Pericardium fibroblast (primary cell): ENCODE measurements at places on chromosomes 16 and 17. TPM values are rescaled to one million over a fixed set of nuclear protein-coding genes. Genes with fewer than 3 reads are reported as not detected.

Gene SULT1A3
- total RNA-seq = 2.6 and 7.0 TPM in 2 replicates

Gene KRT14
- total RNA-seq = 0.12 and 0.26 TPM in 2 replicates

Gene RAB26
- total RNA-seq = 1.9 TPM in 1 of 2 replicates, not detected in the other

Gene MYH2
- 3.5 TPM in 1 of 2 replicates, not detected in the other for total RNA-seq

Gene SLC16A11
- 0.60 TPM in 1 of 2 replicates, not detected in the other for total RNA-seq

Gene SLC38A8
- total RNA-seq = not detected in 2 replicates

Gene PPP1R27
- total RNA-seq = not detected in 2 replicates

Gene MARF1
- 8.8 and 15.3 TPM in 2 replicates for total RNA-seq

Gene ZFP3
- total RNA-seq = 1.4 and 1.8 TPM in 2 replicates

Gene CLEC19A
- not detected in 2 replicates for total RNA-seq
